COLO829 (cell line): ENCODE measurements at places on chromosomes 12 and 14.
A peak's percentile ranks its signal among the peaks of the same experiment; 100 is the strongest.

DNA sequence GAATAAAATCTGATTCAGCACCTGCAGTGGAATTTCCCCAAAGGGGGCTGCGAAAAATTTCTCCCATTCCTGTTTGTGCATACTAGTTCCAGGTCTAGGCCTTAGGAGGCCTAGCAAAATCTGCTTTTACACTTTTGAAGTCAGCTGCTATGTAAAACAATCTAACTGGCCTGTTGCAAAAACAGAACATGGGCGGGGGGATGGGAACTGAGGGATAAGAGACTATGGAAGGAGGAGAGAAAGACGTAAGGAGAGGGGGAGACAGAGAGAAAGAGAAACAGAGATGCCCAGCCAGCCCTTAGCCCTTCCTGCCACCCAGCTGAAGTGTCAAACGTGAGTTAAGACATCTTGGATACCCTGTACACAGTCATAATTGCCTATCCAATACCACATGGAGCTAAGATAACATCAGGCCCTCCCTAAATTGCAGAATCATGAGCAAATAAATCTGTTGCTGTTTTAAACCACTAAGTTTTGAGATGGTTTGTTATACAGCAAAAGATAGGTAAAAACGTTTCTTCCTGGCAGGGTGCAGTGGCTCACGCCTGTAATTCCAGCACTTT, 45.6 kb downstream of the SPTLC2 start:
- DNase-seq, result no peak

GRCh38 chr14:52272375-52272774, 4.9 kb downstream of the PTGDR start:
- peak; percentile 37 for DNase-seq

DNA sequence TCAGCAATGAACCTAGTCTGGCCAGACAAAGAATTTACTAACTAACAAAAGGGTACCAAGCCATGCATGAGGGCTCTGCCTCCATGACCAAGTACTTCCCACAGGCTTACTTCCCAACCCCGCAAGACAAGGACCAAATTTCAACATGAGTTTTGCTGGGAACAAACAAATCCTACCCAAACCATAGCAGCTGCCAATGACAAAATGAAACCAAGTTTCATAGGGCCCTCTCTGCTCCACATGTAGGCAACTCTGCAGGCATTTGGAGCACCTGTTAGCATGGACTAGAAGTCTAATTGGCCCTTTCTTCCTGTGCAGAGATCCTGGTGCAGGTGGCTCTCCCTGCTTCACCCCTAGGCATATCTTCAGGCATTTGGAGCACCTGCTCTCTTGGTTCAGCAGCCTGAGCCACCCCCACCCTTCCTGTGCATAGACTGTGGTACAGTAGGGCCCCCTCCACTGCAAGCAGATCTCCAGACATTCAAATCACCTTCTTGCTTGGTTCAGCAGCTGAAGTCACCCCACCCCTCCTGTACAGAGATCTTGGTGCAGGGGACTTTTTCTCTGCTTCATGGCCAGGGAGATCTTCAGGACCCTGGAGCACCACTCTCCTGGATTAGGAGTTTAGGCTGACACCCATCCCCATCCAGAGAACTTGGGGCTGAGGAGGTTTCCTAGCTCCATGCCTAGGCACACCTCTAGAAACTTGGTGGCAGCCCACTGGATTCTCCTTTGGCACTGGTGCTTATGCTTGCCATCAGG, 308.7 kb downstream of the RPAP3 start:
- DNase-seq, result no peak

- peak; percentile 62 for DNase-seq
These were observed 89.2 kb downstream of the PDZRN4 start for GRCh38 chr12:41277100-41277945.

GRCh38 chr12:29499235-29499634, 1.7 kb upstream of the OVCH1 start:
- no peak for DNase-seq

GRCh38 chr12:112985642-112986290, 7.4 kb downstream of the OAS2 start:
- no peak for DNase-seq

DNA sequence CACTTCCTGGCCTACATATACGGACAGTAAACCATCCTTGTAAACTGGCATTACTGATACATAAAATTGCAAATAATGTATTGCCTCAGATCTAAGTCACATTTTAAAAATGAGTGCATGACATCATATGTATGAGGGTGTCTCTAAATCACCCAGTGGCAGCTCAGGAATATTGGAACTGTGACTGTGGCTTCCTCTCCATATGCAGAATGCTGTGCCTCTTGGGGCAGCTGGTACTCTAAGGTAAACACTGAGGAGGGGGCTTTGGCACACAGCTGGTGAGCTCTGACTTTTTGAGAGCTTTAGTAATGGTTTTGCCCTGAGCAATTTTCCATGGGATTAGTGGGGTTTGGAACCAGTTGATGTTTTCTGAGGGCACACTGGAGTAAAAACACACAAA, 263.7 kb downstream of the BMP4 start:
- no peak for DNase-seq

GRCh38 chr12:58202933-58203718, 261.8 kb downstream of the ATP23 start:
- DNase-seq, result no peak

GRCh38 chr12:130075497-130076076, 86.7 kb upstream of the FZD10 start:
- DNase-seq, result no peak

- DNase-seq, result no peak
These were observed 17.3 kb upstream of the KRT86 start for GRCh38 chr12:52257074-52257551.

GRCh38 chr12:15688202-15688736, 100.9 kb downstream of the EPS8 start:
- DNase-seq, result peak; percentile 68

GRCh38 chr12:82919388-82920054, 232.8 kb downstream of the TMTC2 start:
- DNase-seq, result no peak

DNA sequence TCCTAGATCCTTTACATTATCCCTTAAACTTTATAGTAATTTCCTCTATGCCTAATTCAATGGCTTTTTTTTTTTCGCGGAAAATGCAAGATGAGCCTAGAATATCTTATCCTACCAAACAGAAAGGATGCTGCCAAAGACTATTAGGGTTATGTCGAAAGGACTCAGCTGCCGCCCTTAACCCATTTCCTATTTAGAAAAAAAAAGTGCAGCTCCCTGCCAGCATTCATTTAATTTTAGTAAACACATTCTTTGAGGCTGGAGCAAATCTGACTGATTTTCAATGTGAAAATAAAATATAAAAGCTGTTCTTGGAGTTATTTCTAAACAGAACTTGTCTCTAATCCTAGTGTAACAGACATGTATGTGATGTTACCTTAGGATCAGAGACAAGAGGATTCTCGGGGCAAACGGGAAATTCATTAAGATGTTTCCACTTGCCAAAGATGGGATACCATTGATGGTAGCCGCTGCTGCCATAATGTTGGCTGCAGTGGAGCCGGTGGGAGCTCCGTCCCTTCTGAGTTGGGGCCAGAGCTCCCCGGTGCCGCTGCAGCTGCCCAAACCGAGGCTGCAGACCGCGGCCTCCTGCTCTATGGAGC, 8.2 kb upstream of the A2M start:
- DNase-seq, result no peak
